ENCODE measurements at places on chromosomes 7 and 10.

GRCh38 chr10:1211844-1212570 lies 155.8 kb downstream of the WDR37 start:
- no peak for DNase-seq

DNA sequence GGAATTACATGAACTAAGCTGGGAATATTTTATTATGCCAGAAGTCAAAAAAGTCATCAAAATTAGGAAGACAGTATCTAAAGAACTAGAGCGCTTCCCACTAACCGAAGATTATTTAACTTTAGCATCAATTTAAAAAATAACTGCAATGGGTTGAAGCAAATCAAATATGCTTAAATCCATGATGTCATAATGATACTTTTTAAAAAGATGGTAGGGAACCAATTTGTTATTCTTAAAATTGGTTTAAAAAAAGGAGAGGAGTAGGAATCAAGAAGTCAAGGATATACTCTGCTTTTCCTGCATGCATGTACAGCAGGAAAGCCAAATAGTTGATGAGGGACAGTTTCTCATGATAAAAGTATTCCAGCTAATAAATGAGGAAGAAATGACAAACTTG lies 3.2 kb upstream of the ASAH2 start:
- DNase-seq = no peak

GRCh38 chr10:8245814-8246142 lies 191.3 kb downstream of the GATA3 start:
- DNase-seq = no peak

DNA sequence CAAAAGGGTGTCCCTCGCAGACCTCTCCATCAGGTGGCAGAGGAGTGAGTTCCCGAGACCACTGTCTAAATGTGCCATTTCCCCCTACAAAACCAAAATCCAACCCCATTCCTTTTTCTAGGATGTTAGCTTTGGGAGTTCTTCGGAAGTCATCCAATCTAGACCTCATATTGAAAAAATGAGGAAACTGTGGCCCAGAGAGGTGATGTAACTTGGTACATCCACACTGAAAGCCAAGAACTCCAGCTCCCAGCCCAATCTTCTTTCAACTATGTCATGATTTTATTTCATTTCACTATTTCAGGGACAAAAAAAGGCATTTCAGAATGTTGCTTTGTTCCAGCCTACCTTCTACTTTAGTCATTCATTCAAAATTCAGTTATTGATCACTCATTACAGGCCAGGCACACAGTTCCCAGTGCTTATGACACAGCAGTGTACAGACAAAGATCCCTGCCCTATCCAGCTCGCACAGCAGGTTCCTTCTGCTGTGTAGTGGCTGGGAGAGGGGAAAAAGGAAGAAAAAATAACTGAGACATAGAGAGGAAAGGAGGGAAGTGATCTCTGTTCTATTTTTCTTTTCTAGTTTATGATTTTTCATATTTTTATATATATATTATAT lies 35.8 kb downstream of the SCRN1 start:
- peak; percentile 86 for DNase-seq

DNA sequence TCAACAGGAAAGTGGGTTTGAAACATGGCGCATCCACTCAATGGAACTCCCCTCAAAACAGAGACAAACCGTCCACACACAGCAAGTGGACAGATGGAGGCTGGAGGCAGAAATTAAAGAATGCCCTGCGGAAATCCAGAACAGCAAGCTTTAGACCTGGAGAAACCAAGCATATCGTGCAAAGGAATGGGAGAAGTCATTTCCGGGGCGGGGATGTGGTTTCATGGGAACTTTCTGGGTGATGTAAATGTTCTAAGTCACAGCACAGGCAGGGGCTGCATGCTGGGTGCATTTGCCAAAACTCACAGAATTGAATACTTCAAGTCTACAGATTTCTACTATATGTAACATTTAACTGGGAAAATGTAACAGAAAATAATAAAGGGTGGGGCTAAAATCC lies 213.0 kb downstream of the PTPRN2 start:
- DNase-seq = no peak

- no peak for DNase-seq
Observed at GRCh38 chr10:5566614-5567013, 41.9 kb downstream of the CALML3 start.

Data from fibroblast of the aortic adventitia (primary cell).